ENCODE measurements at places on chromosomes 7 and 10.

DNA sequence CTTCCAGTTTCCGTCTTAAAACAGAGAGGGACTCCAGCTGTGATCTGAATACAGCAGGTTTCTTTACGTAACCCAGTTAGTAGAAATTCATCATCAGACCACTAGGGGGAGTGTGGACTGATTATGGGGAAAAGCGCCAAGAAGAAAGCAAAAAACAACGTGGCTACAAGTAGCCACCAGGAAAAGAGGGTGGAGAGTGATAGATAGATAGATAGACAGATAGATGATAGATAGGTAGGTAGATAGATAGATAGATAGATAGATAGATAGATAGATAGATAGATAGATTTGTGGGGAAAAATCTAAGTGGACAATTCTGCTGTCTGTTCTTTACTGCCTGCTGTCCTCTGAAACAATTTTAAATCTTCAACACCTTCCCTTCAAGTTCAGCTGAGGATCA, 12.7 kb upstream of the AKR1B10 start:
- DNase-seq = peak; percentile 71

- DNase-seq = no peak
Observed at GRCh38 chr7:73345538-73345937, 17.6 kb downstream of the FKBP6 start.

GRCh38 chr7:95619921-95620320, 23.6 kb upstream of the PDK4 start:
- no peak for DNase-seq

- DNase-seq = no peak
Observed at GRCh38 chr7:50214126-50214670, 90.3 kb upstream of the IKZF1 start.

GRCh38 chr10:79940431-79940830, 8.5 kb downstream of the SFTPD start:
- no peak for DNase-seq

- DNase-seq = no peak
Observed at GRCh38 chr7:2016021-2016631, 216.6 kb downstream of the MAD1L1 start.

- no peak for DNase-seq
Observed at GRCh38 chr7:159005618-159006017, 139.0 kb downstream of the VIPR2 start.

DNA sequence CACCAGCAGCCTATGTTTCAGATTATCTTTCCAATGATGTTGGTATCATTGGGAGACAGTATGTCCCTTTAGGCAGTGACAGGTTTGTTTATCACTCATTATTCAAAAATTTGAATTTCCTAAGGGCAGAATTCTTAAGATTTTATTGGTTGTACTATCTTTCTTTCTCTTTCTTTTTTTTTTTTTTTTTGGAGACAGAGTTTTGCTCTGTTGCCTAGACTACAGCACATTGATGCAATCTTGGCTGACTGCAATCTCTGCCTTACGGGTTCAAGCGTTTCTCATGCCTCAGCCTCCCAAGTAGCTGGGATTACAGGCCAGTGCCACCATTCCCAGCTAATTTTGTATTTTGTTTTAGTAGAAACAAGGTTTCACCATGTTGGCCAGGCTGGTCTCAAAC, 111.2 kb downstream of the PON1 start:
- no peak for DNase-seq

DNA sequence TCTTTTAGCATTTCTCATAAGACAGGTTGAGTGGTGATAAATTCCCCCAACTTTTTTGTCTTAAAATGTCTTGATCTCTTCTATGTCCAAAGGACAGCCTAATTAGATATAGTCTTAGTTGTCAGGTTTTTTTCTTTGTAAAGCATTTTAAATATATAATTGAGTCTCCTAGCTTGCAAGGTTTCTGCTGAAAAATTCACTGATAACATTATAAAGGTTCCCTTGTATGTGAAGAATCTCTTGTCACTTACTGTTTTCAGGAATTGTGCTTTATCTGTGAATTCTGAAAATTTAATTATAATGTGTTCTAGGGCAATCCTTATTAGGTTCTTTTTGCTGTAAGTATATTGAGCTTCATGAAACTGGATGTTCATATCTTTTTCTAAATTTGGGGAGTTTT, 96.8 kb upstream of the ZNF92 start:
- no peak for DNase-seq

DNA sequence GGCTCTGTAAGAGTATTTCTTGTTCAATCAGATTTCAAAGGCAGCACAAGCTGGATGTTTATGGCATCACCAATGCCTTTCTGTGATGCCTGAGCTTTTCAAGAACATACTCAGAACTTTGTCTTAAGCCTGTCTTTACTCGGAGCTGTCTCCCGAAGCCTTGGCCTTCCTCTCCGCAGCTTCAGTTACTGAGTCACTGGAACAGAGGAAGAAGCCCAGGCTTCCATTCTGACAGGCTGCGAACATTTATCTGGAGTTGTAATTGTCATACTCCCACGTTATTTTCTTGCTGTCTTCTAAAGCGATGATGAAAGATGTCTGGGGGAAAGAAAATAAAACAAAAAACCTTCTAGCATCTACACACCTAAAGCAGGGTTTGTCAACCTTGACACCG, 43.9 kb downstream of the GRK5 start:
- peak; percentile 81 for DNase-seq

- peak; percentile 76 for DNase-seq
Observed at GRCh38 chr7:113086431-113086888, at the start of gene GPR85. GPR85 (minus strand) TSS chr7:113086827; CDS start chr7:113084721, 2,106 bp downstream.

- DNase-seq = no peak
Observed at GRCh38 chr10:97519342-97519741, 20.6 kb downstream of the UBTD1 start.

GRCh38 chr7:150369748-150370501, 1.3 kb downstream of the REPIN1 start:
- DNase-seq = no peak

- no peak for DNase-seq
Observed at GRCh38 chr7:96530786-96531185, 178.9 kb downstream of the SEM1 start.

- DNase-seq = peak; percentile 6
Observed at GRCh38 chr7:31020161-31020560, 31.9 kb upstream of the ADCYAP1R1 start.

- DNase-seq = peak; percentile 21
Observed at GRCh38 chr10:35613597-35614226, 8.6 kb downstream of the GJD4 start.

DNA sequence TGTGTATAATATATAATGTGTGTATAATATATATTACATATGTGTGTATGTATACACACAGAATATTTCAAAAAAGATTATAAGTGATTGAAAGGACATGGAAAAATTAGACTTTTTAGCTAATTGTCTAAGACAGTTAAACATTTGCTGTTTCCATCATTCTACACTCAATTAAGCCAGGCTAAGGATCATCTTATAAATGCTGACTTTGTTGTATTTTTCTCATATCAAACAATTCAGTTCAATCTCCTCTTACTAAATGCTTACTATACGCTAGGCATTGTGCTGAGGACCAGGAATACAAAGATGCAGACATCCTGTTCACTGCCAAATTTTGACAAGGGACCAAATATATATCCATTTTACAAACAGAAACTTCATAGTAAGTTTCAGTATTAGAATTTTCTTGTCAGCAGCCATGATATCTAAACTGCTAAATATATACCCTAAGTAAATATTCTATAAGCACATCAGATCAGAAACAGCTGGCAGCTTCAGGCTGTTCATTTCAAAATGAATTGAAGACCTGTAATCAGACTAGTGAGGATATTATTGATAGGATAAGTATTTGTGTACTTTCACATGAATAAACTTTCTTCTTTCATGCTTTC, 10.3 kb upstream of the LRRN3 start:
- DNase-seq = no peak

GRCh38 chr10:50618624-50619023, 5.1 kb downstream of the SGMS1 start:
- DNase-seq = no peak

DNA sequence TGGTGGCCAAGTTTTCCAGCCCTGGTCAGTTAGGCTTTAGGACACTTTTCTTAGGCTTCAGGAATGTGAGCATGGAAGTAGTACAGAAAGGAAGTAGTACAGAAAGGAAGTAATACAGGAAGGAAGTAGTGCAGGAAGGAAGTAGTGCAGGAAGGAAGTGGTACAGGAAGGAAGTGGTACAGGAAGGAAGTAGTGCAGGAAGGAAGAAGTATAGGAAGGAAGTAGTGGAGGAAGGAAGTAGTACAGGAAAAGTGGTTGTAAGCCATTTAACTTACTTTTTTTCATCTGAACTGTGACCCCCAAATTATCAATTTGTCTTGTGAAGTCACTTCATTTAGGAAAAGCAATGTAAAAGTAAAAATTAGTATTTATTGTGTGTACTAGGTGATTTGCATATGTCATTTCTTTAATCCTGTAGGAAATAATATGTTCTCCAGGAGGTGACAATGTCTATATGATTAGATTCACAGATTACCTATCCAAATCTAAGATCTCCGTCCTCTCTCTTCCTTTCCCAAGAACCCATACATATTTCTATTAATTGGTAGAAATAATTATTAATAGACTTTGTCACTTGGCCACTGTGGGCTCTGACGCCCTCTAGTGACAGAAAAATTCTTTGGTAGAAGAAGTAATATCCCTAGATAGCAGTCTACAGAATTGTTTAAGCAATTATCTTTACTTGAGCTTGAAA, 3.9 kb upstream of the FAS start:
- peak; percentile 41 for DNase-seq

- peak; percentile 14 for DNase-seq
Observed at GRCh38 chr10:61157182-61157581, 213.2 kb upstream of the RHOBTB1 start.

DNA sequence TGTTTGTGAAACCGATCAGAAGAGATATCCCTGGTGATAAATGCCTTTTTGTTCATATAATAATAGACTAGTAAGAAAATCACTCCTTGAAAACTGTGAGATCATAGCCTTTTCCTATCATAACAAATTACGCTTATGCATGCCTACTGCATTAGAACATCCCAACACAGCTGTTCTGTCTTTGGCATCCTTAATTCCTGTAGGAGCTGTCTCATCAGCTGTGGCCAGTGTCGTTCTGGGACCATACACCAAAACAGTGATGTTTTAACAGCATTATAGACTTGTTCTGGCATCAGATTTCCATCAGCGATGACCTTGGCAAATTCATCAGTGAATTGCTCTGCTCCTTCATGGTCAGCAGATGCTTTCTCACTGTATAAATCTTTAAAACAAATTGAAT, 423.6 kb upstream of the LRGUK start:
- peak; percentile 78 for DNase-seq

DNA sequence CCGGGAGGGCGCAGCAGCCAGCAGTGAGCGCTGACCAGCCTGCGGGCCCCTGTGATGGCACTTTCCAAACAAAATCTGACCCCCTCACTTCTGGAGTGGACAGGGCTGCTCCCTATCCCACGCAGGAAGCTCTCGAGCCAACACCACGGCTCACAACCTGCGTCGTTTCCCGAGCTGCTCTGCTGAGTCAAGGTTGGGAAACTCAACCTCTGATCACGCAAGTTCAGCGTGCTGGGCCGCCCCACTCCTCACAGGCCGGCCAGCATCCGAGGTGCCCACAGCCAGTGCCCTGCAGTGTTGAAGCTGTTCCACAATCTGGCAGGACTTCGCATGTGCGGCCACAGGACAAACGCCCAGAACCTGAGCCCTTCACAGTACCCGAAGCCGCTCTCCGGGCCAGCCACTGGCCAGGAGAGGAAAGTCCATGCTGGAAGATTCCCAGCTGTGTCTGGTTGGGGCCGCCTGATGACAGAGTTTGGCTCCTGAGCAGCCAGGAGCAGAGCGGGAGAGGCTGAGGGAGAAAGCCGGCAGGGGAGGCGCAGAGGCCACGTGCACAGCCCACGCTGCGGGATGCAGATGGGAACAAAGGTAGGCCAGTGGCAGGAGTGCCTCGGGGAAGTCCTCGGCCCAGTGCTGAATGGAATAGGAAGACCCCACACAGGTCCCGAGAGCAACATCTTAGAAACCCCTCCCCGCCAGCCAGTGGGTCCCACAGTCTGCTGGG, 263.3 kb upstream of the TCERG1L start:
- DNase-seq = no peak

DNA sequence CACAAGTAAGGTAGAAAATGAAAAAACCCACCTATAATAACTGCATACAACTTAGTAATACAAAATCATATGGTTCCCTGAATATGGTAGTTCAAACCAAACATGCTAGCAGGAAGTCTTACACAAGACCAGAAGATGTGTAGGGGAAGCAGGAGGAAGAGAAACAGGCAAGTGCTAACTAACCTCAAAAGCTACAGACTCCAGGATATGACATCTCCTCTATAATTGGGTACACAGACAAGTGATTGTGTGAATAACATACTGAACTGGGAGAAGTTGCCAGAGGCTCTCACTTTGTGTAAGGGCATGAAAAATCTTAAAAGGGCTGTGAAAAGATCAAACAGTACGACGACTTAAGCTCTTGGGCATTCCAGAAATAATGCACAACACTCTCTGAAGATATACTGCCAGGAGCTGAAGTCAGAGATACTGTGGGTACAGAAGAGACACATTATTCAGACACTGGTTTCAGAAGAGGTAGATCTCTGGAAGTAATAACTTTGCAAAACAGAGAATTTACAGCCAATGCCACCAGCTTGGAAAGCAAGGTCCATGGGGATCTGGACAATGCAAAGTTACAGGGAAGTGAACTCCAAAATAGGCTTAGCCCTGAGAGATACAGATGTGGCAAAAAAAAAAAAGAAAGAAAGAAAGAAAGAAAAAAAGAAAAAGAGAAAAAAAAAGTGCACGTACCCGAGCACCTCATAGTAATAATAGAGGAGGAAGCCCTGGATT, 767.2 kb downstream of the TNS3 start:
- peak; percentile 32 for DNase-seq

DNA sequence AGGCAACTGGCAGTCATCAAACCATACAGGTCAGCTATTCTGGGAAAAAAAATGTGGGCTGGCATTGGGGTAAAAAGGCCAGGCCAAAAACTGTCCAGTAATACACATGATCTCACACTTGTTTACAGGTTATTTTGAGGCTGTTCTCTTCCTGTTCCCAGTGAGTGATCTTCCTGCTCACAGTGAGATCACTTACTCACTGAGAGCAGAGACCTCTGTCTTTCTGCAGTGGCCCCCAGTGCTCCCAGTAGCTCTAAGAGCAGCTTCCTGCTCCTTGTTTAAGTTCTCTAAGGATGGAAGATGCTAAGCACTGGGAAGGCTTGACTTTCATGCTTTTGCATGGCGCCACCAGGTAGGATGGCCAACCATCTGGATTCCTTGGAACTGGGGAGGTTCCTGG, 93.5 kb upstream of the KIAA1217 start:
- no peak for DNase-seq

DNA sequence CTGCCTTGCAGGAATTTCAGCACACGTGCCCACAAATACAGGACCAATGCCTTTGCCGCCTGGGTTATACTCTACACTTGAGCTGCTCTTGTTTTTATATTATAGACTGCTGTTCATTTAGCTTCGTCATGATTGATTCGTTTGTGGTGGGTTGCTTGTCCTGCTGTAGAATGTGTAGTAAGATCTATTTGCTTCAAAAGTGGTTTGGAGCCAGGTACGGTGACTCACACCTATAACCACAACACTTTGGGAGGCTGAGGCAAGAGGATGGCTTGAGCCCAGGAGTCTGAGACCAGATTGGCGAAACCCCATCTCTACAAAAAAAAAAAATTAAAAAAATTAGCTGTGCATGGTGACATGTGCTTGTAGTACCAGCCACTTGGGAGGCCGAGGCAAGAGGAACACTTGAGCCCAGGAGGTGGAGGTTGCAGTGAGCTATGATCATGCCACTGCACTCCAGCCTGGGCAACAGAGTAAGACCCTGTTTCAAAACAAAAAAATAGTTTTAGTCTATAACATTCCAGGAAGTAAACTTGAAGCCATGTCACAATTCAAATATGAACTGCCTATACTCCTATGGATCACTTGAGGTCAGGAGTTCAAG, 9.0 kb upstream of the RHBDD2 start:
- DNase-seq = peak; percentile 40

GRCh38 chr10:131943021-131943814, 38.5 kb downstream of the BNIP3 start:
- DNase-seq = no peak

All from fibroblast of skin of abdomen (primary cell).